ENCODE measurements at places on chromosomes 12 and 14.

GRCh38 chr12:4736091-4736490 is 15.9 kb downstream of the GALNT8 start:
- no peak for DNase-seq

GRCh38 chr14:85752175-85752574 is 222.2 kb downstream of the FLRT2 start:
- DNase-seq = no peak

GRCh38 chr12:19190292-19191031 is 60.9 kb downstream of the PLEKHA5 start:
- DNase-seq = no peak

- DNase-seq = no peak
Measured at GRCh38 chr12:131673888-131674257, 37.0 kb upstream of the SFSWAP start.

DNA sequence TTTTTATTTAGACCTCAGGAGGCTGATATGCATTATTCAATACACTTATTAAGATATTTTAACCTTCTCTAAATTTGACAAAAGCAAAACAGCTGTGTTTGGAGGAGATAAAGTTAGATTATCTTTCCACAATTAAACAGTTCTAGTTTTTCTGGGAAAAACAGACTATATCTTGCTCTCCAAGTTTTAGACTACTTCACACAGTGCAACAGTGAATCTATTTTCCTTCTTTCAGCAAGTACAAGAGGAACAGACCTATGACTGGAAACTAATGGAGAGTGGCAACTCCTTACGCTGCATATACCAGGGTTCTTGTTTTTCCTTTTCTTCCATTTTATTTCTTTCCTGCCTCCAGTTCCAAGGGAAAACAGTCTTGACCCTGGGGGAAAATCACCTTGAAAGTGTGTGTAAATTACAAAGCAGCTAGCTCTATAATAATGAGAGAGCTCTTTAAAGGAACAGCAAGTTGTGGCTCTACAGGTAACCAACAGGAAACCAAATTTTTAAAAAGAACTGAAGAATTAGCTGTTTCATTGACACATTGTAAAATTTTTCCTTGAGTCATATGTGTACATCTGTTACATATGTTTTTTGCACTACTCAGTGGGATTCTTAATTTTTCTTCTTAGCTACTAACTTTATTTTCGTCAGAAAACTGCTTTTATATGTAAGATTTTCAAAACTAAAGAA is 27.4 kb downstream of the DNM1L start:
- no peak for DNase-seq

DNA sequence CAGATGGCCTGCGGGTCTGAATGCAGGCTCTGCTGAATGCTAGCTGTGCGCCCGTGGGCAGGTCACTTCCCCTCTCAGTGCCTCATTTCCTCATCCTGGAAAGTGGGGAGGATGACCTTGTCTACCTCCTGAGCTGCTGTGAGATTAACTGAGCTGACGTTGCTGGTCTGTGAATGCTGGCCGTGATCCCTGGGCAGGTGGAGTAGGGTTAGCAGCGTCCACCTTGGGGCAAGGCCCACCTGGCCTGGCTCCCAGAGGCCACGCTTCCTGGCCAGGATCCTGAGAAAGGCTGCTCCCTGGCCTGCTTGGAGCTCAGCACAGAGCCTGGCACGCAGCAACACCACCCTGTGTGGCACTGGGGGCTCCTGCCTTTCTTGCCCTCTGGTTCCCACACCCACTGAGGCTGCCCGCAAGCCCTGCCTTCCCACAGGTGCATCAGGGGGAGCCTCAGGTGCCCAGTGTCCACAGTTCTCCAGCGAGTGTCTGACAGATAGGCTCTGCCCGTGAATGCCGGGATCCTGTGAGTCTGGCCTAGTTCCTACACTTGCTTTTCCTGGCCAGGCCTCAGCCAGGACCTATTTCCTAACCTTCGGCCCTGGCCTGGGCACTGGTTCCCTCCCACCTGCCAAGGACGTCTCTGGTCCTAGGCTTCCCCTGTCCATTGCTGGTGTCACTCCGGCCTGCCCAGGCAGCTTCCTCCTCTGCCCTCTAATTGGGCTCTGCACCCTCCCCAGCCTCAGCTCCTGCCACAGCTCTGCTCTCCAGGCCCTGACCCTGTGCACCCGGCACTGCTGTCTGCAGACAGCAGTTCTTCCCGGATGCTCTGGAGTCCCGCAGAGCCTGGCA is 37.2 kb upstream of the TDRD9 start:
- no peak for DNase-seq

GRCh38 chr14:54643696-54644176 is 76.8 kb downstream of the SAMD4A start:
- no peak for DNase-seq

- no peak for DNase-seq
Measured at GRCh38 chr12:28191051-28192048, 1.1 kb downstream of the CCDC91 start.

DNA sequence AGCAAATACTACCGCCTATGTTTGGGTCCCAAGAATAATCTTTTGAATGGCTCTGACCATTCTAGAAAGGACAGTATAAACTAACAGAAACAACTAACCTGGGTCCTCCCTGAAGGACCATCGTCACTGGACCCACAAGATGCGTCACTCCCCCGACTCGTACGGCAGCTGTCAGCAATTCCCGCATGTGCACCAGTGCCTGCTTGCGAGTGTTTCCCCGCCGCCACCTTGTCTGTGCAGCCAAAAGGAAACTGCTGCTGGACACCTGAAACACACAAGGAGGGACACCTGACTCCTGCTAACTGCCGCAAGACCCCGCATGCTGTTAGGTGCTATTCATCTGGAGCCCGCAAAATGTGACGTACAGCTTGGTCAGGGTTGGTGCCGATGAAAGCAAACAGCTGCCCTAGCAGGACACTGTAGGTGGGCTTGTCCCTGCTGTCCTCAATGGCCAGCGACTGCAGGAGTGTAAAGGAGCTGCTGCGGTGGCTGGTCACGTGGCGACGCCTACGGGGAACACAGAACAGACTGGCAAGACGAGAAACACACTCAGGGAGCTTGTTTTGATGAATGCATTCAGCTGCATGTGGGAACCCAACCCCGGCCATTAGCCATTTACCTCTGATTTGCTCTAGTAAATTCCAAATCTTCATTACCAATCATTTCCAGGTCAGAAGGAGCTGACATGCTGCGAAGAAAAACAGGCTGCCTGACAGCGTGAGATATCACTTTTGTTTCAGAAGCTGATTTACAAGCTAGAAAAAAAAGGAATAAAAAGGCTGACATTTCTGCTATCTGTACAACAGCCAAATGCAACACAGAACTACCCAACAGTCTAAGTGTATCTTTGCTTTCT is 118.1 kb downstream of the TRAFD1 start:
- DNase-seq = no peak

DNA sequence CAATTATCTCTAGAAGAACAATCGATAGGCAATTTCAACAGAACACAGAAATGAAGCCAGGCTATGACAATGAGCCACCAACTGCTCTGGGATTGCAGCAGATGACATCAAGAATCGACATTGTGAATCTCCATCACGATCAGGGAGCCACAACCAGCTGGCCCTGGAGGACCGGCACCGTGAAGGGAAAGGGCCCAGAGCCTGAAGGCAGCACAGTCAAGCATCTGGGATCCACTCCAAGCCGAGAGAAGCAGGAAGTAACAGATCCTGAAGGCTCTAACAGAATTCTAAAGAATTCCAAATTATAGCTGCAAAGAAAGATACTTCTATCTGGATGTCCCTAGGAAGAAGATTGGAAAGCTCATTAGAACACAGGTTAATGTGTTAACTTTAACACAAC is 61.0 kb downstream of the LRRC74A start:
- DNase-seq = no peak

DNA sequence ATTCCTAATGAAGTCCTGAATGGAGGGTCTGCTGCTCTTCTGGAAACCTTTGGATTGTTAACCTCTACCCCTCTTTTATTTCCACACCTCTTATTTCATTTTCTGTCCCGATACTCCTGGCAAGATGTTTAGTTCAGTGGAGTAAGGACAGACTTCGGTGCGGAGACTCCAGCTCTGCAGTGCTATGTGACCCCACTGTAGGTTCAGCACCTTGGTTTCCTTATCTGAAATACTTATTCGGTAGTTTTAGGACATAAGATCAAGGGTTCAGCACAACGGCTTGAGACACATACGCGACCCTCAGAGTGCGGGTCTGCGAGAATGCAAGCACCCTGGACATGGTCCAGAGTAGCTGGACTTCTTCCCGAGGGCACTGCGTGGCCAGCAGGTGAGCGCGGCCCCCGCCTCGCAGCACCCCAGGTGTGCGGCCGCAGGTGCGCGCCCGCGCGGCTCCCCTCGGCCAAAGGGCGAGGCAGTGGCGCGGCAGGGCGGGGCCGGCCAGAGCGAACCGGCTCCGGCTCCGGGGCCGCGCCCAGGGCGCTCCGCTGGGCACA is 465 bp upstream of the FGD4 start:
- DNase-seq = no peak

DNA sequence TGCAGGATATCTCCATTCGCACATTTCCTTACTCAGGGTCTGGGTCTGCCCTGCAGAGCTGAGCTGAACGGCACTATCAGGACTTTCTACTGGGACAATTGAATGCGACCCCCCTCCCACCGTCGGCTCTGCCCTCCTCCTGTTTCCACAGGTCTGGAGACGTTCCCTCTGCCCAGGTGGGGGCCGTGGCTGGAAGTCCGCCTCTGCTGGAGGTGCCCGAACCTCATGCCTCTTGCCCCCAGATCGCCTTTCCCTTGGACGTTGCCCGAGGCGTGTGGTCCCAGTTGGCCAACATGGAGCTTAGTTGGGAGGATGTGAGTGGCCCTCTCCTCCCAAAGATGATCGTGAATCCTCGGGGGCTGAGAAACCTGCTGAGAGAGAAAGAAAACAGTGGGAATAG is 21.2 kb upstream of the KLC1 start:
- no peak for DNase-seq

- DNase-seq = no peak
Measured at GRCh38 chr14:65151609-65151956, 49.3 kb upstream of the MAX start.

DNA sequence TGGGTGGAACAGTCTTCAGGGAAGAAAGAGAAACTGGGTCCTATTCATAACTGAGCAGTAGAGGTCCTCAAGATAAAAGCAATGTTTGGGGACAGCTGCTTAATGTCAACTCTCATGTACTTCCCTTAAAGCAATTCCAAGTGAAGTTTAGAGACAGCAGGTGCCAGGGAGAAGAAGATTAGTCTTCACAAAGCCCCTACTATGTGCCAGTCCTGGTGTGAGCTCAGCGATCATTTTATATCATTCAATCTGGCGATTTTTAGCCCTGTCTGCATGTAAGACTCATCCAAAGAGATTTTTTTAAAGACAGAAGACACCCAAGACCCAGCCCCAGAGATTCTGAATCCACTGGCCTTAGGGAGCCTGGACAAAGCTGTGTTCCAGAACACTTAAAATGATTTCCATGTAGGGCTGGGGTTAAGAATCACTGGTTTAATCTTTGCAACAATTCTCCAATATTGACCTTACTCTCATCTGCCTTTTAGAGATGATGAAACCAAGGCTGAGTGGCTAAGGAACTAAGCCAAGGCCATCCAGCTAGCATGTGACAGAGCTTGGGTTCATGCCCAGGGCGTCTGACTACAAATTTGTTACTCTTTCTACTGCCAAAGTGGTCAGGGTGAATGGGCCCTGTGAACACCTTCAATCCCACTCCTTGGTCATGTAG is 404.5 kb upstream of the TBX3 start:
- no peak for DNase-seq

DNA sequence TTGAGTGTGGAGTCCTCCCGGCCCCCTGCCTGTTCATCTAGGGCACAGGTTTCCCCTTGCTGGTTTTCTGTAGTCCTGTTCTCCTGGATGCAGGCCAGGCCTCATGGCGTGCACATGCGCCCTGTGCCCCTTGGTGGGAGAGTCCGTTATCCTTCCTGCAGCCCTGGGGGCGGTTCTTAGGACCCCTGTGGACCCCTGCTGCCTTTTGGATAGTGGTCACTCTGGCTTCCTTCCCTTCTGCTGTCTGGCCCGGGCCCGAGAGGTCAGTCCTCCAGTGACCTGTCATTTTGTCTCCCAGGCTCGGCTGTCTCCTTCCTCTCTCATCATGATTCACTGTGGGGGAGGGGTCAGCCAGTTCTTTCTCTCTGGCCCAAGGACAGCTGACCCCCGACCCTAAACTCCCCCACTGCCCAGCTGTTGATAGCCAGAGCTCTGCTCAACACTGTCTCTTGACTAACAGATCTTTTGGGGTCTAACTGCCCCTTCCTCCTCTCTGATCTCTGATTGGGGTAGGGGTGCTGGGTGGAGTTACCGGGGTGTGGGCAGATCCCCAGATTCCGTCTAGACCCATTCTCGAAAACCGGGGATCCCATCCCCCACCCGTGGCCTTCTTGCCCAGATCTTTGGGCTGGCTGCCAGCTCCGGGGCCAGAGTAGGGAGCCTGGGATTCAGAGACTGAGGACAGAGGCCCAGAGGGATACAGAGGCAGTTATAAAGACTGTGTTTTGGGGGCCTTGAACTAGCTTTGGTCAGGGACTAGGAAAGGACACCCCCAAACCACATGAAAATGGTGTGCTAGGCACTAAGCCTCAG is 7.0 kb downstream of the CCND2 start:
- DNase-seq = no peak

GRCh38 chr12:6274231-6275221 is 36.0 kb upstream of the PLEKHG6 start:
- no peak for DNase-seq

- DNase-seq = no peak
Measured at GRCh38 chr12:20489645-20490044, 121.3 kb downstream of the PDE3A start.

- no peak for DNase-seq
Measured at GRCh38 chr12:49965836-49966235, 4.2 kb downstream of the AQP5 start.

DNA sequence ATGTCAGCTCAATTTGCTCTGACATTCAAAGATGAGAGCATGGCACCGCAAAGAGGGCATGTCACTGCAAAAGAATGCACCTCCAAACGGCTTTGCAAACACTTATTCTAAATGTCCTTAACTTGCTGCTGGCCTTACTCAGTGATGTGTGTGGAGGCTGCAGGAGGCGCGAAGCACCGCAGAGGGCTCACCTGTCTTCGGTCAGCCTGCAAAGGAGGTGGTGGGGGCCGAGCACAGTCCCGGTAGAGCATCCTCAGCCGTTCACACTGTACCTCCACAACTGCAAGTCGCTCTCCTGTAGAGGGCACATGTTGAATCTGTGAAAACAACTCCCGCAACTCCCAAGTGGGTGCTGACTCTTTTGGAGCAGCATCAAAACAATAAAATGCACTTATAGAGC is 93.8 kb downstream of the TRAFD1 start:
- no peak for DNase-seq

DNA sequence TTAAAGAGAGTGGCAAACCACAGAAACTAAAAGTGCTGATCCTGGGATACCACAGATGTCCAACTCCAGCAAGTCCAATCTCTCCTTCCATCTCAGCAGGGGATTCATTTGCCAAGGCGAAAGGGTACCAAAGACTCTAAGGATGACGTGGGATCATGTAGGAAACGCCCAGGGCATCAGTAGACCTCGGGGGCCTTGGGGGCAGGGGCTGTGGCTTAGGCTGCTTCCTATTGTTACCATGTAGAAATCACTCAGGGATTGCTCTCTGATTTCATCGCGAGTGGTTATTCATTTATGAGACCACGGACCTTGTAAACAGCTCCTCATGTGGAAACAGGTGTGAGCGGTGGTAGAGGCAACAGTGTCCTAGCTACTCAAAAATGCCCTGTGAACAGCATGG is 149.3 kb upstream of the FKBP4 start:
- DNase-seq = no peak

All from stimulated activated CD8-positive, alpha-beta memory T cell treated with anti-CD3 and anti-CD28 coated beads, Interleukin-4, amount 100 ng/mL, for 48 hours (primary cell).